ENCODE measurements at places on chromosomes 13 and 19.

DNA sequence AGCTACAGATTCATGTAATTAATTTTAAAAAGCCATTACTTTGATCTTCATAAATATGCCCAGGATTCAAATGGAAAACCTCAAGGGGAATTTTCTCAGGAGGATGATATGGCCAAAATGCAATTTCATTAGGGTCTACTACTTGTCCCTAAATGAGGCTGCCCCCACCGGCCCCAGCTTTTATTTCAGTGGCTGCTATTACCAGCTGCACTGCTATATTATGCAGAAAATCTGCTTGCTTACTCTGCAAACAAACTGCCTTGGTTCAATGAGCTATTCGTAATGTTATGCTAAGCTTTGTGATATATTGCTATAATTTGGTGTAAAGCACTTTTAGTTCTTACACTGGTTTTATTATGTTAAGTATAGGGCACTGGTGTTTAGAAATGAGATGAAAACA, 137.3 kb upstream of the TMTC4 start:
- no peak for DNase-seq

- peak; percentile 79 for DNase-seq
Observed at GRCh38 chr19:2578391-2578890, 102.5 kb downstream of the GADD45B start.

GRCh38 chr13:100872761-100873160, 198.2 kb upstream of the TMTC4 start:
- DNase-seq: no peak

GRCh38 chr19:52880895-52881389, 16.5 kb downstream of the ZNF320 start:
- DNase-seq: no peak
